AG08395 (cell line): ENCODE measurements at places on chromosomes 11 and 22.

GRCh38 chr22:46113910-46114517 is 36.3 kb upstream of the PPARA start:
- DNase-seq: no peak

DNA sequence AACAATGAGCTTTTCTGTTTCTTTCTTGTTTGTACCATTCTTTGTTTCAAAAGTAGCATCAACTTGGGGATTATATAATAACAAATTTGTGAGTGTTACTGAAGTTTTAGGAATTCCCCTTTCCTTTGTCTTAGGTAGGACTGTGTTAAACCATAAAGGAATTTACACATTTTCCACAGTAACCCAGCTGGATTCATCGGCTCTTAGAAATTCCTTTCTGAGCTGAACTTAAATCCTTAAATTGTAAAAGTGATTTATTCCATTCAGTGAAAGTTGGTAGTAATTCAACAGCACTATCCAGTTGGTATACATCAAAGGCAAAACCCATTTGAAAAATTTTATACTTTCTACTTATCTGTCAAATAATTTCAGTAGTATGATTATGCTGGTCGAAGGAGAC is 11.8 kb downstream of the EMSY start:
- DNase-seq: no peak

GRCh38 chr11:66842501-66842895 is 743 bp upstream of the RCE1 start:
- DNase-seq: no peak

- peak; percentile 95 for DNase-seq
These were observed 7.6 kb upstream of the LMO2 start for GRCh38 chr11:33899400-33900037.

- DNase-seq: no peak
These were observed 626 bp upstream of the LIMK2 start for GRCh38 chr22:31211482-31211861.

DNA sequence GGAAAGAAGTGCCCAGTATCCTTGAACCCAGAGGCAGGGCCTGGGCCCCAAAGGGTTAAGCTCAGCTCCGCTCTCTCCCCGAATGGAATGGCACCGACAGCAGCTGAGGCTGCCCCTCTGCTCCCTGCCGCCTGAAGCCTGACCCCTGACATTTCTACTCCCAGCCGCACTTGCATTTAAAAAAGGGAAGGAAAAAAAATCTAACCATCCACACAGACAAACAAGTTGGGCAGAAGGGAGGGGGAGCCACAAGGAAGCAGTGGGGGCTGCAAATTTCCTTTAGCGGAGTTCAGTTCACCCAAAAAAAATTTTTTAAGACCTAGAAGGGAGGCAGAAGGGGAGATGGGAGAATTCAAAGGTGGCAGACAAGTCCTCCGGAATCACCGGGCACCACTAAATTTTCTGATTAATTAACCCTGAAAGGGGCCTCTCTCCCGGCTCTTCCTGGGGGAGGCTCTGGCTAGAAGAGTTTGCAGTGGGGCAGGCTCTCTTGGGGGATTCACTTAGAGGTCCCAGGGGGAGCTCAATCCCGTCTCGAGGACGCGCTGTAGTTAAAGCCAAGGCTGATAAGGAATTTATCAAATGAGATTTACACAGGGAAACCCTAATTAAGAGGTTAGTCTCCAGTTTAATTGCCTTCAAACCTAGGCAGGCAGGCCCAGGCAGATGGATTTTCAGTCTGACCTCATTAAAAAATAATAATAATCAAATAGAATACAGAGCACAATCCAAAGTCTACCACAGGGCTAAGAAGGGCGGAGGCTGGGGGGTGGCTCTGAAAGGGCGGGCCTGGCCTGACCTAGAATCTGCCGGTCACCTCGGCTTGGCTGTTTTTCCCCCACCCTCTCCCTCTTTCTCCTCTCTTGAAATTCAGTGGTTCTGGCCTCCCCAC is 25.6 kb downstream of the MN1 start:
- DNase-seq: no peak

- peak; percentile 6 for DNase-seq
These were observed 51.2 kb upstream of the SLC22A12 start for GRCh38 chr11:64539711-64540427.

- DNase-seq: peak; percentile 54
These were observed 7.6 kb upstream of the KCTD14 start for GRCh38 chr11:78030429-78031325.

DNA sequence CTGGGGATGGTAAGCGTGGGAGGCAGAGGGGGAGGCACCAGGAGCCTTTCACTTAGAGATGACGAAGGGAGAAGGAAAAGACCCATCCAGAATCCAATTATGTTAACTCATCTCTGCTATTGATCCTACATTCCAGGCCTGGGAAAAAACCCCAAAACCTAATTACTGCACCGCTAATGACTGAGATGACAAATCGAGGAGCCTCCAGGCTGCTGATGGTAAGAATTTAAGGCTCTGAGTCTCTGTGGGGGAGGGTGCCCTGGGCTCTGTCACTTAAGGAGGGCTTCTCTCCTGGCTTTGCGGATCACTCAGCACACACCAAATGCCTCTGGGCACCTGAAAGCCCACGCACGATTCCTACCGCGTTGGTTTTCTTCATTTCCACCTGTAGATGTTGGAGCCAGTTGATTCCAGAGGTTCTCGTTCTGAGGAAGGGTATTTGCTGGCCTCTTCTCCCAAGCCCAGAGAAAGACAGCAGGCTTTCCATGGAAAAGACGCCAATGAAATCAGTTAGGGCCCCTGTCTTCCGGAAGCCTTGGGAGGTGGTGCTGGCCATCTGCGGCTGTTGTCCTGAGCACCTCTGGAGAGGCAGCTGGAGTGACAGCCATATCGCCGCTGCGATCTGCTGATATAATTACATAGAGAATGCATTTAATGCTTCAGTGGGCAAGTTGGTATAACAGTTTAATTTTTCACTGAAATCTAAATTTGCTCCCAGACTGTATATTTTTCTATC is 751.2 kb downstream of the BRD1 start:
- DNase-seq: no peak

- no peak for DNase-seq
These were observed 25.5 kb downstream of the MYEOV start for GRCh38 chr11:69319255-69320106.

- no peak for DNase-seq
These were observed 733 bp downstream of the TRIM5 start for GRCh38 chr11:5684036-5684645.

DNA sequence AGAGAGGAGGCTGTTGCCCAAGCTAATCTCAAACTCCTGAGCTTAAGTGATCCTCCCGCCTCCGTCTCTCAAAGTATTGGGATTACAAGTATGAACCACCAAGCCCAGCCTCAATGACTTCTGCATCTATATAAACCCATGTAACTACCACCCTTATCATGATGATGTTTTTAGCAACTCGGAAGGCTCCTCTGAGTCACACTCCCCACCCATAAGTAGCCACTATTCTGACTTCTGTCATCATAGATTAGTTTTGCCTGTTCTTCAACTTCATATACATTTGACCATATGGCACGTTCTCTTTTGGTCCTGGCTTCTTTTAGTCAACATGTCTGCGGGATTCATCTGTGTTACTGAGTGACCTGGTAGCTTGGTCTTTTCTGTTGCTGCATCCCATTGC is 6.4 kb upstream of the FOSL1 start:
- no peak for DNase-seq

DNA sequence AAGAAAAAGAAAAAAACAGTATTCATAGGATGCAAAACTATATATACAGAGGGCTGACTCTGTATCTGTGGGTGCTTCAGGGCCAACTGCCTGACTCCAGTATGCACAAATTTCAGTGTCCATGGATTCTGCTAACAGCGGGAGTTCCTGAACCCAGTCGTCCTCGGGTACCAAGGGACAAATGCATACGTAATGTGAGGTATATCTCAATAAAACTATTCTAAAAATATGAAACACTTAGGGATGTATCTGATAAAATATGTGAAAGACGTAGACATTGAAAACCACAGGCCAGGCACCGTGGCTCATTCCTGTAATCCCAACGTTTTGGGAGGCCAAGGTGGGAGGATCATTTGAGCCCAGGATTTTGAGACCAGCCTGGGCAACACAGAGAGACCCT is 13.9 kb upstream of the COMT start:
- DNase-seq: no peak

DNA sequence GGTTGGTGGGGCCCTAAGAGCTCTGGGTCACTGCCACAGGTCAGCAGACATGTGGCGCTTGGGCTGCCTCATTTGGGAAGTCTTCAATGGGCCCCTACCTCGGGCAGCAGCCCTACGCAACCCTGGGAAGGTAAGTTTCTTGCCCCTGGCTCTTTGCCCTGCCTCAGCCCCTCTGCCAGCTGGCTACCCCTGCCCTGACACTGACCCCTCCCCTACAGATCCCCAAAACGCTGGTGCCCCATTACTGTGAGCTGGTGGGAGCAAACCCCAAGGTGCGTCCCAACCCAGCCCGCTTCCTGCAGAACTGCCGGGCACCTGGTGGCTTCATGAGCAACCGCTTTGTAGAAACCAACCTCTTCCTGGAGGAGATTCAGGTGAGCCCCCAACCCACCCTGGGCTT is 1.9 kb downstream of the SCYL1 start:
- no peak for DNase-seq

GRCh38 chr11:8656291-8656690 is 26.2 kb downstream of the TRIM66 start:
- no peak for DNase-seq

DNA sequence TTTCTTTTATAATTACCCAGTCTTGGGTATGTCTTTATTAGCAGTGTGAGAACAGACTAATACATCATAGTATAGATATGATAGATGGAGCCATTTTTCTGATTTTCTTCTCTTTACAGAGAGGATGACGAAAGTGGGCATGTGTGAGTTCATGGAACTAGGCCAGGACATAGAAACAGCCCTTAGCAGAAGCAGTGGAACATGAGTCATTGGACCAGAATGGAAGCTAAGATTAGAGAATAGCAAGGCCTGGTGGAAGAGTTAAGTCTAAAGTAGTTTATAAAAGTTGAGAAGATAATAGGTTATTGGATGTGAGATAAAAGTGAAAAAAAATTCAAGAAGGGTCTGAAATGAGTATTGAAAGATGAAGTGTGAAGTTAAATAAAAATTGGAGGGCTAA is 97.0 kb upstream of the MPPED2 start:
- peak; percentile 29 for DNase-seq
